ENCODE measurements at places on chromosomes 11 and 22.

DNA sequence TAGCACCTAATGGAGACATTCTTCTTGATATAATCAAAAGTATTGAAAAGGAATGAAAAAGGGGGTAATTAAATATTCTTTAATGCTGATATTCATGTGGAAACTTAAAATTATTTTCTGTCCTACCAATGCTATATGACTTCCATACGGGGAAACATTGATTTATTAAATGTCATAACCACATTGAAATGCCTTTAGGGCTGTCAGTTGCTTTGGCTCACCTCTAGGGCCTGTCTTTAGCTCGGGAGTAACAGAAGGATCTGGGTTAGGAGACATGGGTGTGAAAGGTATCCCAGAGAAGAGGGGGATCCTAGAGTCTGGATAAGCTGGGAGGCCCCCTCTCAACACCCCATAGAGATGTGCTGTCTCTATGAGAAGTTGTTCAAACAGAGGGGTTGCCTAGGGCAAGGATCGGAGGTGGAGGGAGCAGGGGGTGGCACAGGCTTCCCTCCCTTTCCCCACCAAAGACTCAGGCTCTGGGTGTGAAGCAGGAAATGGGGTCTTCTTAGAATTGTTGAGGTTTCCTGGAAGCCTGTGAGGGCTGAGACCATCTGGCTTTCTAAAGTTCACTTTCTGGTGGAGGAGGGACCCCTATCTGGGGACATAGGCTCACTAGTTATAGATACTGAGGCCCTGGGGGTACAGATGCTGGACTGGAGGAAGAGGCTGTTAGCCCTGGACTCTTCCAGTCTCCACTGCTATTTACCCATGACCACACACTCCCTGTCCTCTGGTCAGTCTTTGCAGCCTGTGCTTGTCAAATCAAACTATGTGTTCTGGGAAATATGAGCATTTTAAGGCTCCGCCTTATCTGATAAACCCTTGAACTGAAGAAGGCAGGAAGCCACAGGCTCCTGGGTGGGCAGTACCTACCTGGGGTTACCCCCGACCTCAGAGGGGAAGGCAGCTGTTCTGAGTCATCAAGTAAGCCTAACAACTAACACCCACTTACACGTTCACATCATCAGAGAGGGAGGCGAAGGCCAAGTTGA is 55.8 kb upstream of the RRAS2 start:
- DNase-seq, result no peak

DNA sequence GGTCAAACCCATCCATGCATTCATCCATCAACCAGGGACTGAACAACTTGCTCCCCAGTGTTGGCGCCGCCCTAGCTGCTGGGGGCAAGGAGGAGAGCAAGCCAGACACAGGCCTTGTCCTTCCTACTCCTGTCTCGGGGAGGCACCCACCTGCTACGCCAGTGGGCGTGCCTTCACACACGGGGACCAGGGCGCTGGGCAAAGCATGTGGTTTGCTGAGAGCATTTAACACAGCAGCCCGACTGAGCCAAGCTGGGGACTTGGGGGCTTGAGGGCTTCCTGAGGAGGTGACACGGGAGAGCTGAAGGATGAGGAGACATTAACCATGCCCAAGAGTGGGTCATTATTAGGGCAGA is 30.6 kb downstream of the CACNA1I start:
- no peak for DNase-seq

GRCh38 chr22:44111562-44112155 is 69.1 kb upstream of the PARVG start:
- DNase-seq, result no peak

DNA sequence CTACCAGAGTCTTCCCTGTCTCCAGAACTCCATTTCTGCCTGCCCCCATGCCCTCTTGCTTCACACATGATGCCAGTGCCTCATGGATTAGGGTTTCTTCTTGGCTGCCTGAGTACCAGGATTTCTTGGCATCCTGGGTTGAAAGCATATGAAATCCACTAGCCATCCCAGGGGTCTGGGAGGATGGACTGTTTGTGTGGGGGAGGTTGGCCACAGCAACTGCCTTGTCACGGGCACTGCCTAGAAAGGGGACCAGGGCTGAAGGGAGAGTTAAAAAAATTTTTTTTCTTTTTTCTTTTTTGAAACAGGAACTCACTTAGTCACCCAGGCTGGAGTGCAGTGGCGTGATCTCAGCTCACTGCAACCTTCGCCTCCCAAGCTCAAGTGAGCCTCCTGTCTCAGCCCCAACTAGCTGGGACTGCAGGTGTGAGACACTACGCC is 4.2 kb downstream of the USP35 start:
- DNase-seq, result no peak

- no peak for DNase-seq
Observed at GRCh38 chr11:60847281-60847680, 5.4 kb downstream of the CCDC86 start.

DNA sequence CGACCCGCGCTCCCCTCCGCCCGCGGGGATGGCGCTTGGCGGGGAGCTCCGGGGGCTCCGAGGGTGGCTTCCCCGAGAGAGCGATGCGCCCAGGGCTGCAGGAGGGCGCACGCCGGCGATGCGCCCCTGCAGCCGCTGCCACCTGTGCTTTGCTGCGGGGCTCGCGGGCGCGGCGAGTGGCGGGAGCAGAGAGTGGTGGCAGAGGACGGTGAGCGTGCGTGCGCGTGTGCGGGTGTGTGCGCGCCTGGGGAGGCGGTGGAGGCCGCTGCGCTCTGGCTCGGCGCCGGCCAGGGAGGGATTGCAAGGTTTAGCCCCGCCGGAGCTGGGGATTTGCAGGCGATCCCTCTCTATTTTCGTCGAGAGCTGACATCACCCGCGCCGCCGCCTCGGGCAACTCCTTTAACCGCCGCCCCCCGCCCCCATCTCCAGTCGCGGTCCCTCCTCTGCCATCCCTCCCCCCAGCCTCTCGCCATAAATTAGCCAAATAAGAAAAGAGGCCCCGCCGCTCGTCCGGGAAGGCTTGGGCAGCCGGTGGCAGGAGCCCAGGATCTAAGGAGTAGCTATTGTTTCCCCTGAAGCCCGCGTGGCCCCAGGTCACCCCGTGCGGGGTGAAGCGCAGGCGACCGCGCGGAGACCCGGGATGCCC is at the start of gene SLC1A2:
Gene SLC1A2, minus strand, starts transcription at position 375 of the 646 bp plus-strand sequence. CDS start 592 bp downstream, outside the sequence.
- no peak for DNase-seq

DNA sequence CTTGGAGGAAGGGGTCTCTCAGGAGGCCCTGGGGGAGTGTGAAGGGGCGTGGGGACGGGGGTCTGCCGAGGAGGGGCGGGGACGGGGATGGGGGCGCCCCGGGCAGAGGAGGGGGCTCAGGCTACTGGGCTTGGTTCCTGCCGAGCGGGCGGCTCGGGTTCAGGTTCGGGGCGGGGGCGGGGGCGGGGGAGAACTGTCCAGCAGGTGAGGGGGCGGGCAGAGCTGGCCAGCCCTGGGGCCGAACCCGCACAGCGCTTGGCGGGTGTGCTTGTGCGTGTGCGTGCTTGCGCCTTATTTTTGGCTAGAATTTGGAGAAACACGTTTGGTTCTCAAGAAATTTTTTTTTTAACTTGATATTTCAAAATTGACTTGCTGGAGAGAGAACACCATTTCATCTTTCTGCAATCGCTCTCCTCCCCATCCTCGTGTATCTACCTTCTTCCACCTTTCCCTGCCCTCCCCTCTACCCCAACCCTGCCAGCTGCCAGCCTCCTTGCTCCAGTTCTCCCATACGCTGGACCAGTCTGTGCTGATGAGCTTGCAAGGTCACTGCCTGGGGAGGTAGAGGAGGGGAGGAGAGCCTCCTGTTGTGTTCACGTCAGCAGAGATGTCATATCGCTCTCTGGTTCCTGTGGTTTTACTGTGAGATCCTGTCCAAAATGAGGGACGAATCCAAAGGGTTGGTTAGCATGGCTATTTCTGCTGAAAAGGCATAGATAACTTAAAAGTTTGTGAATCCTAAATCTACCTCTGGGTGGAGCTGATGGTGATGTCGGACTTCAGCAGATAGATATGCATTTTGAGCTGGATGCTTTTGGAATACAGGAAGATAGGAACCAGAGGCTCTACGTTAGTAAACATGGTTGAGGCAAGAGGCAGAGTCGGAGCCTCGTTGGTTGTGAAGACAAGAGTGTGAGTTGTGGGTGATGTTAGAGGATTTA is 668 bp downstream of the MADD start:
- DNase-seq, result peak; percentile 40
